ENCODE measurements at places on chromosomes 4 and X.

DNA sequence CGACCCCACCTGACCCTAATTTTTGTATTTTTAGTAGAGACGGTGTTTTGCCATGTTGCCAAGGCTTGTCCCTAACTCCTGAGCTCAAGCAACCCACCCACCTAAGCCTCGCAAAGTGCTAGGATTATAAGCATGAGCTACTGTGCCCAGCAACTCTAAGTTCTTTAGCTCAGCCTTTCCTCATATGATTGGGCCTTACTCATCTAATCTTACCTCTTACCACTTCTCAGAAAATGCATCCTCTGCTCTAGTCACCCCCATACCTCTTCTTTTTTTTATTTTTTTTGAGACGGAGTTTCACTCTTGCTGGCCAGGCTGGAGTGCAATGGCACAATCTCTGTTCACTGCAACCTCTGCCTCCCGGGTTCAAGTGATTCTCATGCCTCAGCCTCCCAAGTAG is 35.6 kb upstream of the UGDH start:
- DNase-seq = no peak

DNA sequence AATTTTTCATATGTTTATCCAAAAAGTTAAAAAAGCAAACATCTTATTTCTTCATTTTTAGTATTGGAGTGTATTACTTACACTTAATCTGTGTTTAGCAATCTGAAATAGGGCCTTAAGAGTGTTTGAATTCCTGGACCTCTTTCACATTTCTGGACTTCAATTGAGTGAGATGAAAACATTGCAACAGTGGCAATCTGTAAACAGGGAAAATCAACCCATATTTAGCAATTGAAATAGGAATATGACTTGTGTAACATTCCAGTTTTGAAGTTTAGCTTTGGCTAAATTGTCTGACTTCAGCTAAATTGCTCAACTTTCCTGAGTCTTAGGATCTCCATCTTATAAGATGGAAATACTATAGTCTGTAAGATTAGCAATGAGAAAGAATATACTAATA is 34.6 kb upstream of the FHL1 start:
- DNase-seq = no peak

GRCh38 chr4:145130788-145131399 is 32.8 kb downstream of the ABCE1 start:
- DNase-seq = no peak

GRCh38 chrX:24468245-24468644 is 3.2 kb downstream of the PDK3 start:
- no peak for DNase-seq

DNA sequence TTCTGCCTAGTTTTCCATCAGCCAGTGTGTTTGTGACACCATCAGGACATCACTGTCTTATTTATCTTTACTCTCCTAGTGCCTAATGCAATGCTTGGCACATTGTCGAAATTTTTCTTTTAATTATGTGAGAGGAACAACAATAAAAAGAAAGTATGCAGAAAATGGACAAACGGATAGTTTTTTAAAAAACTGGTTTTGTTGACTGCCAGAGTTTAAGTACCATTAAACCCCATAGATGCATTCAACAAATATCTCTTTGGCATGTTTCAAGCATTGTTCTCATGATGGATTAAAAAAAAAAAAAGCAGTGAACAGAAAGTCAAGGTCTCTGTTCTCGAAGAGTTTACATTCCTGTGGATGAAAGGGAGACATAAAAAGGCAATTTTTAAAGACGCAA is 398.4 kb downstream of the PPP3CA start:
- no peak for DNase-seq

GRCh38 chrX:28854637-28855036 is 267.4 kb downstream of the IL1RAPL1 start:
- DNase-seq = no peak

- no peak for DNase-seq
Measured at GRCh38 chrX:37553476-37553875, 18.0 kb upstream of the LANCL3 start.

GRCh38 chrX:721354-721753 is 90.8 kb downstream of the SHOX start:
- no peak for DNase-seq

- no peak for DNase-seq
Measured at GRCh38 chr4:155008389-155008788, 200.0 kb upstream of the NPY2R start.

DNA sequence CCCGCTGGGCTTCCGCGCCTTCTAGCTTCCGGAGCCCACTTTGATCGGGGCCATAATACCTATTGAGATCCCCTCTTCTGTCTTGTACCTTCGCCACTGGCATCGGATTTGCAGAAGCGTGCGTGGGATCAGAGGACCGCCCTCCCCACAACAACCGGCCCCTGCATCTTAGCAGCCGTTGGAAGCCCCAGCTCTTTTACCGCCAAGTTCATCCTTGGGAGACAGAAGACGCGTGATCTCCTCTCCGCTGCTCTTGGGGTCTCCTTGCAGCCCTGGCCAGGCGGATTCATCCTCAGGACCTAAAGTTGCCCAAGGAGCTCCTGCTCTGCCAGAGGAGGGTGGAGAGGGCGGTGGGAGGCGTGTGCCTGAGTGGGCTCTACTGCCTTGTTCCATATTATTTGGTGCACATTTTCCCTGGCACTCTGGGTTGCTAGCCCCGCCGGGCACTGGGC is 1.6 kb downstream of the SLIT2 start:
- DNase-seq = no peak

- no peak for DNase-seq
Measured at GRCh38 chr4:7752649-7753048, 187.0 kb downstream of the AFAP1 start.

GRCh38 chrX:71269801-71270395 is 13.5 kb upstream of the NONO start:
- DNase-seq = no peak

GRCh38 chr4:129092631-129093190 is 628 bp downstream of the SCLT1 start:
- DNase-seq = no peak

DNA sequence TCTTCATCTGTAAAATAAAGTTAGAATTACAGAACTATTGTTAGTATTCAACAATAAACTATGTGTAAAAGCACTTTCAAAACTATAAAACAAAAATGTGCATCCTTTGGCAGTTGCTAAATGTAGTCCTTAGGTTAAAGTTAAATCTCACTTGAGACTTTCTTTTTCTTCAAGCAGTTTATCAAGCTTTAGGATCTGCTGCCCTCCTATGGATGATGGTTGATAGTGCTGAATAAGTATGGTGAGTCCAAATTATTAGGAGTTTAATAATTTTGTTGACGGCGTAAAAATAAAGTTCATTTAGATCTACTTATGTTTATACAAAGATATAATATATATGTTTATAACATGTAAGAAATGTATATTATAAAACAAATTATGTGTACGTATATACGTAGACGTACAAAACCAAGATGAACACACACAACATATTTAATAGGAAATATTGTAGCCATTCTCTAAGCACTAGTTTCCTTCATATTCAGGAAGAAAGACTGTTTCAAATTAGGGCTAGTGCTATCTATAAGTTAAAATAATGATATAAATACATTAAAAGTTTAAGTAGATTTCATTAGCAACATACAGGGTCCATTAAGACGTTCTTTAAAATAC is 22.3 kb downstream of the UGT2A2 start:
- DNase-seq = no peak

GRCh38 chr4:186724864-186725468 is 1.3 kb upstream of the FAT1 start:
- no peak for DNase-seq

- no peak for DNase-seq
Measured at GRCh38 chr4:115454228-115454627, 340.8 kb upstream of the NDST4 start.

GRCh38 chrX:43836435-43837184 is 45.6 kb downstream of the MAOB start:
- DNase-seq = peak; percentile 7

GRCh38 chr4:3037957-3038461 is 36.3 kb downstream of the HTT-AS start:
- DNase-seq = no peak

- no peak for DNase-seq
Measured at GRCh38 chrX:20715176-20715575, 448.5 kb upstream of the RPS6KA3 start.

- no peak for DNase-seq
Measured at GRCh38 chr4:31370866-31371465, 650.8 kb downstream of the PCDH7 start.

GRCh38 chr4:56200275-56200674 is 187.0 kb downstream of the AASDH start:
- no peak for DNase-seq

DNA sequence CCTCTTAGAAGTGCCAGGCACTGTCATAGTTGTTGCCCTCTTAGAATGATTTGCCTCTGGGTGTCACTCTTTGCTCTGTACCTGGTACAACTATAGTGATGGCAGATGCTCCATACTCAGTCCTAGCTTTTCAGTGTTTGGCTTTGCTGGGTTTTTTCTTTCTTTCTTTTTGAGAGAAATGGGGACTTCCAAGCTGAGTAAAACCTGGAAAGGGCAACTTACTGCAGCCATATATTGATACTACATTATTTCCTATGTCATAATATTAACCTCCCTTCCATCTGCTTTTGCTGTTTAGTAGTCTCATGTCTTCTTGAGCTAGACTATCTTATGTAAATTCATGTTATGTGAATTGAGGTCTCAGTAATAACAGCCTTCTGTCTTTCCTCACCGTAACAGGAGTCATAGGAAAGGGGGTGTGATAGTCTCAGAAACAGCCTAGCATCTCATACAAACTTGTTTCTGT is 49.0 kb downstream of the NIPAL1 start:
- no peak for DNase-seq

DNA sequence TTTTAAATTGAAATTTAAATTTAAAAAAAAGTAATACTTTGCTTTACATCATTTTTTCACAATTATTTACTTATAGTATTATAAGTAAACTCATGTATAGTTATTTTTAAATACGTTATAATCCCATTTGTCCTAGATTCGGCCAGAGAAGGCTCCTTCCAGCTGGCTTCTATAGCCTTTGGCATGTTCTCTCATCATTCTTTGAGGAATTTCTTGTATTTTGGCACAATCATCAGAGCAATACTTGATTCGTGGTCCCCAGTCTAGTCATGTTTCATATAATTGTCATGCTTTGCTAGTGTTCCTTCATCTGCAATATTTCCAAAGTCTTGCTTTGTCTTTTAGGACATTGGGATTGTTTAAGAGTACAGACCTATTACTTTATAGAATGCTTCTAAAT is 1037.9 kb upstream of the AGA start:
- DNase-seq = no peak

- no peak for DNase-seq
Measured at GRCh38 chrX:15702488-15703371, 35.3 kb upstream of the CA5B start.

DNA sequence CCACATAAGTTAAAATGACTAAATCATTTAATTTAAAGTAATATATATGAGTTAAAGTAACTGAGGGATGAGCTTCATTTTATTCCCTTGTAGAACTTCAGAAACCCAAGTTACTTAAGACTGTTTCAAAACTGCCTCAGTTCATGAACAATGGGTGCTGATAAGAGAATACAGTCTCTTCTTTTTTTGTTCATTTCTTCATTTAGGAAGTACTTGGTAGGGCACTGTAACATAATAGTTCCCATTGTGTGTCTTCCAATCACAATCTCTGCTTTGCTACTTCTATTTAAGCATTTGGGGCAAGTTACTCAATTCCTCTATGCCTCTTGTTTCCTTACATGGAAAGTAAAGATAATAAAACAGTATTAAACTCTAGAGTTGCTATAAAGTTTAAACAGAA is 50.4 kb downstream of the HHIP start:
- DNase-seq = no peak

DNA sequence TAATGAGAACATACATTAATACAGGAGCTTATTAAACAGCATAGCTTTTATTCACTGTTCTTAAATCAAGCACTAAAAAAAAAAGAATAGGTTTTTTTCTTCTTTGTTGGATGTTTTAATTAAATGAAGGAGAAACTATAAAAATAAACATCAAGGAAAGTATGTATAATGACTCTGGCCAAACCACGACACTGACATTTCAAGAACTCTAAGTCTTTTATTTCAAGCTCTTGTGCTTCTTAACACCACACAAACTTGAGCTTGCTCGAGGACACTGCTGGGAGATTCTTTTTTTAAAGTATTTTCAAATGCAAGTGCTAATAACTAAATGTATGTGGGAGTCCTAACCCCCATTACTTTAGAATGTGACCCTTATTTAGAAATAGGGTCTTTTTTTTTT is 204.9 kb upstream of the PPARGC1A start:
- DNase-seq = no peak

GRCh38 chr4:47238667-47239066 is 207.3 kb downstream of the GABRB1 start:
- DNase-seq = no peak

GRCh38 chrX:45323387-45323786 is 122.7 kb upstream of the DIPK2B start:
- no peak for DNase-seq

GRCh38 chrX:18579495-18579894 is 92.4 kb downstream of the RS1 start:
- DNase-seq = no peak

GRCh38 chrX:119690921-119691716 is 1.8 kb downstream of the SEPTIN6 start:
- no peak for DNase-seq

GRCh38 chrX:39877905-39878304 is 219.9 kb downstream of the BCOR start:
- DNase-seq = no peak

DNA sequence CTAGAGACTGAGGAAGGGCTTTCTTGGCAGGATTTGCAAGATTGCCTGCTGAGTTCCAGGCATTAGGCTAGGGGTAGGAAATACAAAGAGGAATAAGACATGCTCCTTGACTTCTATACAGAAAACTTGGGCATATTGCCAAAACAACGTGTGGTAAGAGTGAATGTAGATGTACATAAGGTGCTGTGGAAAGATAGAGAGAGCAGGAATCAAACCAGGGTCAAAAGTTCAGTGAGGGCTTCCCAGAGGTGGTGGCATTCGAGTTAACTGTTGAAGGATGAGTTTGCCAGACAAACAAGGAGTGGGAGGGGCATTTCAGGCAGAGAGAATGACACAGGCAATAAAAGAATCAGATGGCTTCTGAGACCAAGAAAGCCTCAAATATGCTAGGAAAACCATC is 187.9 kb downstream of the KDR start:
- no peak for DNase-seq

DNA sequence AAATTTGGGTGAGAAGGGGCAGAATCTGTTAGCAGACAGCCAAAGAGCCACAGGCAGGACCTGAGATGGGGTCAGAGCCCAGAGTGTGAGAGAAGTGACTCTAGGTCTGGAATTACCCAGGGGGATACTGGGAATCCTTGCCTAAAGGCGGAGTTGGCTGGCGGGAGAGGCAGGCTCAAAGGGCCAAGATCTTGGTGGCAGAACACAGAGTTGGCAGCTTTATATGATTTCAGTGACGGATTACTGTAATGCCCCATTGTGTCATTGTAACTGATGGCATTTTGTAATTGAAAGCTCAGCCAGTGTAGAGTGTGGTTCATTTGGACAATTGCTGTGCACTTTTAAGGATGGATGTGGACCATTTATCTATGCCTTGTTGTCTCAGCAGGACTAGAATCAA is 77.3 kb downstream of the SMIM20 start:
- no peak for DNase-seq

GRCh38 chr4:5656415-5656814 is 51.9 kb downstream of the EVC2 start:
- no peak for DNase-seq
